Activated CD4-positive, alpha-beta T cell treated with anti-CD3 and anti-CD28 coated beads for 1 hour (primary cell): ENCODE measurements at places on chromosomes 1 and 21.

DNA sequence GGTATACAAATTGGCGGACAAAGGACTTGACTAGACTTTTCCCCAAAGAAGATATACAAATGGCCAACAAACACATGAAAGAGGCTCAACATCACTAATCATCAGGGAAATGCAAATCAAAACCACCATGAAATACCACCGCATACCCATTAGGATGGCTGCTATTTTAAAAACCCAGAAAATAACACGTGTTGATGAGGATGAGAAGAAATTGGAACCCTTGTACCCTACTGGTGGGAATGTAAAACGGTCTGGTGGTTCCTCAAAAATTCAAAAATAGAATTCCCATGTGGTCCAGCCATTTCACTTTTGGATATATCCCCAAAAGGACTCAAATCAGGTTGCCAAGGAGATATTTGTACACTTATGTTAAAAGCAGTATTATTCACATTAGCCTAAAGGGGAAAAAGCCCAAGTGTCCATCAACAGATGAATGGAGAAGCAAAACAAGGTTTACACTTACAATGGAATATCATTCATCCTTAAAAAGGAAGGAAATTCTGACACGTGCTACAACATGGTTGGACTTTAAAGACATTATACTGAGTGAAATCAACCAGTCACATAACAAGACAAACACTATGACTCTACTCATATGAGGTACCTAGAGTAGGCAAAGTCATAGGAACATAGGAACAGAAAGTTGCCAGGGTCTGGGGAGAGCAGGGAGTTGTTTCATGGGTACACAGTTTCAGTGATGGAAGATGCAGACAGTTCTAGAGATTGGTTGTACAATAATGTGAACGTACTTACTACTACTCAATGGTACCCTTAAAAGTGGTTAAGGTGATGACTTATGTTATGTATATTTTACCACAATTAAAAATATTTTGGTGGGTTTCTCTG lies 17.0 kb downstream of the CD34 start:
- no peak for DNase-seq

DNA sequence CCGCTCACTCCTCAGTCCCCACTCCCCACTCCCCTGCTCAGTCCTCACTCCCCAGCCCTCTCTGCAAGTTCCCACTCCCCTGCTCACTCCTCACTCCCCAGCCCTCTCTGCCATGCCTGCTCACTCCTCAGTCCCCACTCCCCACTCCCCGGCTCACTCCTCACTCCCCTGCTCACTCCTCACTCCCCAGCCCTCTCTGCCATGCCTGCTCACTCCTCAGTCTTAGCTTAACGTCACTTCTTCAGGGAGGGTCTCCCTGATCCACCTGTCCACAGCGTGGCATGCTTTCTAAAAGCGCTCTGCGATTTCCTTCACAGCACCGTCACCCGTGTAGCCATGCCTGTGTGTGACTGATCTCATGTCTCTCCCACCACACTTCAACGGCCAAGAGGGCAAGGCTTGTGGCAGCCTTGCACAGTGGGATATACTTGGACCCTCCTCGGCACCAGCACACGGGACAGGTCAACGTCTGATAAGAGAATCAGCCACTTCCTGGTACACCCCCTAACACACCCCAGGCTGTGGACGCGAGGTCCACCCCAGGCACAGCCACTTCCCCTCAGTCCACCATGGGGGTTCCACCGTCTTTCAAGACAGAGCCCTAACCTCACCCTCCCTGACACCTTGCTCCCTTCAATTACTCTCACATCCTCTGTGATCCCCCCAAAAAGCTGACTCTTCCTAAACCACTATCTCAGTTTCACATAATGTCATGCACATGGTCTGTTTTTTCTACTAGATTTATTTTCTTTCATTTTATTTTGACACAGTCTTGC lies 14.0 kb downstream of the PRDM15 start:
- no peak for DNase-seq

- DNase-seq, result no peak
Observed at GRCh38 chr21:29481641-29482040, 182.9 kb downstream of the BACH1 start.

DNA sequence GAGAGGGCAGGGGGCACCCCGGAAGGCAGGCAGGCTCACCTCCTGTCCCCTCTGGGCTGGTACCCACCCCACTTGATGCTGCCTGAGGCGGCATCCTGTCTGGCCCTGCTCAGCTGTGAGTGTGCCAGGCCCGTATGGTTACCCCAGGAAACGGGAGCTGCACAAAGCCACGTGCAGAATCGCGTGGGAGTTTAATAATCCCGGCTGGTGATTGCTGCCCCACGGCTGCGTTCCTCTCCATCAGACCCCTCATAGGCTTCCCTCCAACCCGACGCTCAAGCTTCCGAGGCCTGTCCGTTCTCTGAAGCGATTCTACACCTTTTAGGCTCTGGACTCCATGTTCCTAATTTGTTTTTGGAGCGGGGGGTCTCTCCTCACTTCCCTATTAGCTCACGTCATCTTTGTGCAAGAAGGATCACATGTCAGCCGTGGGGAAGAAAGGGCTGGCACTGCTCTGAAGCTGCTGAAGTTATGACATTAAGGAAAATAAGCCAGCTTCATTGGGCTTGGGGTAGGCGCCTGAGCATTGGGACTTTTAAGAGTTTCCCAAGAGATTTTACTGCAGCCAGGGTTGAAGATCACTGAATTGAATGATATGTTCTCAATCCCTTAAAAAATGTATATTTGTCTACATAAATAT lies 1.1 kb upstream of the B3GALT5 start:
- no peak for DNase-seq

- DNase-seq, result no peak
Observed at GRCh38 chr1:235239851-235240250, 78.8 kb upstream of the RBM34 start.

- DNase-seq, result no peak
Observed at GRCh38 chr1:67052741-67053534, 1.0 kb downstream of the SLC35D1 start.

GRCh38 chr1:204683284-204684205 lies 2.0 kb downstream of the LRRN2 start:
- DNase-seq, result no peak

GRCh38 chr1:228323401-228323800 lies 83.2 kb downstream of the TRIM11 start:
- DNase-seq, result no peak

DNA sequence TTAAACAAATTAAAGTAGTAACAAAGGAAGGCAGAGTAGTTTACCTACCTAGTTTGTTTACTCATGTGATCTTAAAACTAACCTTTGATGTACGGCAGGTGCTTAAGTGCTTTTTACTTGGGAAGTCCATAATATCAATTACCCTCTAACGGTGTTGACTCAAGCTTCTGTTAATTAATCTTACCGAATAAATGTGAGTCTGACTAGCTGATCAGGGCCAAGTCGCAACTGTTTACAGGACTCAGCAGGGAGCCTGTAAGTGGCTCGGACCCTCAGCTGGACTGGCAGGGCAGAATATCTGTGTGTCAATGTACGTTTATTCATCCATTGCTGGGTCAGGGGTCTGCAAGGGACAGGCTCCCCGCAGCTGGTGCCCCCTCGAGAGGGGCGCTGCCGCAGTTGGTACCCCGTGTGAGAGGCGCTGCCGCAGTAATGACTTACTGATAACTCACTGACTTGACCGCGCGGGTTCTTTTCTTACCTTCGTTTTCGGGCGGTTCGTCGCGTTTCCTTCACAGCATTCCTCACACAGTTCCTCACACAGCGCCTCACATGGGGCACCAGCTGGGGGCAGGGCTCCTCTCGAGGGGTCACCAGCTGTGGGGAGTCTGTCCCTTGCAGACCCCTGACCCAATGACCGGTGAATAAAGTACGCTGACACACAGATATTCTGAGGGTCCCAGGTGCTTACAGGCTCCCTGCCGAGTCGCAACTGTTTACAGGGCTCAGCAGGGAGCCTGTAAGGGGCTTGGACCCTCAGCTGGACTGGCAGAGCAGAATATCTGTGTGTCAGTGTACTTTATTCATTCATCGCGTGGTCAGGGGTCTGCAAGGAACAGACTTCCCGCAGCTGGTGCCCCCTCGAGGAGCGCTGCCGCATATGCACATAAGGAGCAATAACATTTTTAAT lies 3.0 kb downstream of the FMO1 start:
- no peak for DNase-seq

- no peak for DNase-seq
Observed at GRCh38 chr21:33971492-33972013, 55.9 kb upstream of the ATP5PO start.

GRCh38 chr1:232547938-232548484 lies 81.9 kb downstream of the SIPA1L2 start:
- no peak for DNase-seq

GRCh38 chr1:25519624-25520023 lies 23.8 kb upstream of the LDLRAP1 start:
- DNase-seq, result no peak

GRCh38 chr1:160166166-160166868 lies 14.9 kb downstream of the ATP1A4 start:
- DNase-seq, result no peak

DNA sequence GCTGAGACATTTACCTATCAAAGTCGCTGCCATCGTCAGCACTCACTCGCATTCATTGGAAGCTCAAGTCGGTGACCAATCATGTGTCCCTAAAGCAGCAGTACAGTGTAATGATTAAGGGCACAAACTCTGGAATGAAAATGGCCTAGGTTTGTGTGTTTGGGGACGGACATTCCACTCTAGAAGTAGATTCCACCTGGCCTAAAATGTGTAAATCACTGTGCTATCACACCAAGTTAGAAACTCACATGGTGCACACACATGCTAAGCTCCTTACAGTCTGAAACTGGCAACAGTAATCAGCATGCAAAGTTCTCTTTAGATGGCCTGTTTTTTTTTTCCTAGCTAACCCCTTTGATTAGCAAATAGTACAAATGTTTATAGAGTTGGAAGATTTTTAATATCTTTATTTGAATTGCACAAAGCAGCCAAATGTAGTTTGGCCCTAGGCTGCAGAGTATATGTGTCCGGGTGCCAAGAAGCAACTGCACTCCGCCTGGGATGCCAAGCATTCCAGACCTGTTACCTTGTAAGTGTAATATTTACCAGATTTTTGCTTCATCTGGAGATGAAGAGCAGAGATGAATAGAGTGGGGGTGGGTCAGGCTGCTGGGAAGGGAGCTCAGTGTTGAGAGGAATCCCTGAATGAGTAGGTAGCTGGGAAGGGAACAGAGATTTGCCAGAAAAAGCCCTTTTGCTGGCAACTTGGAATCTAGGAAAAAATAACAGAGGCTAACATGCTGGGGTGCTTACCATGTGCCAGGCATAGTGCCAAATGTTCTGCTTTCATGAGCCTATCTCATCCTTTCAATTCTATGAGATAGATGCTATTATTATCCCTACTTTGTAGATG lies 35.2 kb downstream of the TGFB2 start:
- no peak for DNase-seq

DNA sequence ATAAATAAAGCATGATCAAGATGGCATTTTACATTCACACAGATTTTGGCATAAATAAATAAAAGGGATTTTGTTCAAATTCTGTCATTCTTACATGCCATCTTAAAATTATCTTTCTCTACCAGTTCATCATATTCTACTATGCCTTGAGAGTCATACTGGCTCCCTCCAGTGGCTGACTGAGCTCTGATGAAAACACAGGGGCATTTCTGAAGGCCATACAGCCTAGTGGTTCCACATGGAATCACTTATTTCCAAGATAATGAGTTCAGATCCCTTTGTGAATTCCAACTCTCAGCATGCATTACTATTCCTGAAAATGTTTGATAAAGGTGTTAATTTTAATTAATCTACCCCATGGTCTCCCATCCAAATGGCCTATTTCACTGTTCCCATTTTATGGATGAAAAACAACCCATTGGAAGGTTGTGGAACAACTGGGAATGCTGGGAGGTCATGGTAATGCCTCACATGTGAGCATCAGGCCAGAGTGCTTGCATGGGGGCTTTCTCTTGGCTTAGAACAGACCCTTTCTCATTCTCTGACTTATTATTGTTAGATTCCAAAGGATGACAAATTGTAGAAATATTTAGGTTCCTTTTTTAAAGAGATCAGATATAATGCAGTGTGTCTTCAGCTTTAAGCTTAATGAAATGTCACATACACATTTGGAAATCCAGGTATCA lies 622.4 kb upstream of the PKN2 start:
- no peak for DNase-seq

DNA sequence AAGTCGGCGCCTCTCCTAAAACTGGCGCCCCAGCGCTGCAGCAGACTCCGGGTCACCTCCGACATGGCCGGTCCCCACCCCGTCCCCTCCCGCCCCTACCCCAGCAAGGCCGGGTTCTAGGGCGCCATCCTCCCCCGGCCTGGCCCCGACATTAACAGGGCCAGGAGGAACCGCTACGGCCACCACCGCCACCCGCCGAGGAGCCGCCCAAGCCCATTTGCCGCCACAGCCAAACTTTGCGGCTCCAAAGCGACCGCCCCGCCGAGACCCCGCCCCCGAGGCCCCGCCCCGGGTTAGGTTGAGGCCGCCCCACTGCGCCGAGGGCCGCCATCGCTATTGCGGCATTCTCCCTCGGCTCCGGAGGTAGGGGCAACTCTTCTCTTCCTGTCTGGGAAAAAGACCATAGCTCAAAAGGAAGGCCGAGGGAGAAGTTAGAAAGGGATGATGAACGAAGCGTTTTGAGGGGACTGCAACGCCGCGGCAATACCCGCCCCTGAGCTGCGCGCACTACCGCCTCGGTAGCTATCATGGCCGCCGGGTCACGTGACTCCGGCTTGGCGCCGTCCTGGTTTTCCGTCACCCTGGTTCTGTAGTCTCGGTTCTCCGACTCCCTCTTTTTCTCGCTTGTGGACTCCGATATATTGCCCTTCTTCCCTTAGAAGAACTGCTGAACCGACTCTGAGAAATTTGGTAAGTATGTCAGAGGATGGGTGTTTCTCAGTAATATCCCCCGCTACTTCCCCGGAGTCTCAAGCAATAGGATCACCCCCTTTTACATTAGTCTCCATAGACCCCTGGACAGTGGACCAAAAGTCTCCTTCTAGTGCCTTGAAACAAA lies at the start of the genes AIDA and BROX:
AIDA (minus strand) TSS at position 239 of the 838 bp plus-strand sequence; CDS start at position 65, 174 bp downstream.
BROX (plus strand) TSS at position 312 of the 838 bp plus-strand sequence. CDS start 3,136 bp downstream, outside the sequence.
- peak; percentile 91 for DNase-seq

GRCh38 chr1:107358619-107359327 lies 217.9 kb downstream of the NTNG1 start:
- DNase-seq, result no peak

GRCh38 chr1:10278880-10279279 lies 68.5 kb downstream of the KIF1B start:
- no peak for DNase-seq

GRCh38 chr21:44368711-44369446 lies 15.5 kb downstream of the TRPM2 start:
- no peak for DNase-seq

DNA sequence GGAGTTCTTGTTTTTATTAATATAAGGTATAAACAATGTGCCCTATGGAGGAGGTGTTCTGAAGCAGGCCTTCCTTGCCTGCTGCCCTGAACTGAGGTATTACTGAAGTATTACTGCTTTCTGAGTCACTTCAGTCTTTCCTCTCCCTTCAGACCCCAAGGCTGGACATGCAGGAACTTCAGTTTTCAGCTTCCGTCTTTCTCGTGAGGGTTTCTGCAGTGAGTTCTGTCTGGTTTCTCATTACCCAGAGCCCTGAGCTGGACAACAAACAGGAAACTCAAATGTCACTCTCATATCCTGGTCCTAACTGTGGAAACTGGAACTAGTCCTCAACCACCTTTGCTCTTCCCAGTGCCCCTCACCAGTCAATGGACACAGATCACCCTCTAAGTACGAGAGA lies 46.8 kb downstream of the ELAVL4 start:
- DNase-seq, result no peak
